Endothelial cell of umbilical vein (primary cell): ENCODE measurements at places on chromosomes 13 and 19. TPM values are rescaled to one million over a fixed set of nuclear protein-coding genes. Genes with fewer than 3 reads are reported as not detected.

The RAB20 gene
- total RNA-seq, result 1.3 and 1.4 TPM in 2 replicates

The CBLC gene
- total RNA-seq, result not detected in 2 replicates

The ZSCAN1 gene
- total RNA-seq, result not detected in 2 replicates

The ABCC4 gene
- total RNA-seq, result 14.7 and 15.9 TPM in 2 replicates

The TUBA3C gene
- total RNA-seq, result not detected in 2 replicates

The ATXN8OS gene
- not detected in 2 replicates for total RNA-seq

The CEACAM3 gene
- total RNA-seq, result not detected in 2 replicates

The LHB gene
- not detected in 2 replicates for total RNA-seq

The CEACAM21 gene
- total RNA-seq, result 1.7 and 2.7 TPM in 2 replicates

The ZNF558 gene
- total RNA-seq, result 0.76 and 4.2 TPM in 2 replicates

The PINLYP gene
- total RNA-seq, result 2.6 and 5.5 TPM in 2 replicates

The ZDHHC20 gene
- 57.5 and 59.4 TPM in 2 replicates for total RNA-seq

The SNAPC2 gene
- total RNA-seq, result 23.7 and 29.2 TPM in 2 replicates

The NCR1 gene
- total RNA-seq, result 0.44 TPM in 1 of 2 replicates, not detected in the other

The ONECUT3 gene
- not detected in 2 replicates for total RNA-seq

The TMEM221 gene
- total RNA-seq, result not detected in 2 replicates

The CPAMD8 gene
- total RNA-seq, result 2.2 and 2.9 TPM in 2 replicates

The GJB6 gene
- not detected in 2 replicates for total RNA-seq

The CACTIN gene
- total RNA-seq, result 36.1 and 36.4 TPM in 2 replicates

The SLC25A41 gene
- 0.39 TPM in 1 of 2 replicates, not detected in the other for total RNA-seq

The KCTD15 gene
- 49.5 and 57.7 TPM in 2 replicates for total RNA-seq

The UGGT2 gene
- 25.1 and 25.7 TPM in 2 replicates for total RNA-seq

The LSR gene
- 0.74 and 1.0 TPM in 2 replicates for total RNA-seq

The CFAP97D2 gene
- not detected in 2 replicates for total RNA-seq

The PLPP2 gene
- 12.0 and 27.9 TPM in 2 replicates for total RNA-seq

The CEACAM20 gene
- not detected in 2 replicates for total RNA-seq

The ZNF575 gene
- total RNA-seq, result 1.4 and 3.0 TPM in 2 replicates

The ARID3A gene
- total RNA-seq, result 10.8 and 13.2 TPM in 2 replicates

The PSPN gene
- total RNA-seq, result 1.0 and 1.2 TPM in 2 replicates

The PNKP gene
- total RNA-seq, result 112 and 114 TPM in 2 replicates

The ZNF441 gene
- total RNA-seq, result 2.4 and 4.5 TPM in 2 replicates

The RINL gene
- 6.6 and 10.1 TPM in 2 replicates for total RNA-seq

The DIAPH3 gene
- total RNA-seq, result 40.9 and 44.0 TPM in 2 replicates

The OR7G2 gene
- not detected in 2 replicates for total RNA-seq

The CHAF1A gene
- total RNA-seq, result 44.5 and 47.8 TPM in 2 replicates

The LILRA1 gene
- not detected in 2 replicates for total RNA-seq

The PALM3 gene
- 0.31 TPM in 1 of 2 replicates, not detected in the other for total RNA-seq

The ZNF616 gene
- total RNA-seq, result 8.7 and 9.1 TPM in 2 replicates

The BEST2 gene
- total RNA-seq, result not detected in 2 replicates

The PROZ gene
- total RNA-seq, result not detected in 2 replicates

The PRKD2 gene
- 94.9 and 101 TPM in 2 replicates for total RNA-seq

The SIGLEC9 gene
- total RNA-seq, result not detected in 2 replicates

The SMIM7 gene
- total RNA-seq, result 45.7 and 51.1 TPM in 2 replicates

The AKT1S1 gene
- total RNA-seq, result 61.9 and 64.2 TPM in 2 replicates

The FGF21 gene
- total RNA-seq, result not detected in 2 replicates

The TEX29 gene
- not detected in 2 replicates for total RNA-seq

The RDH8 gene
- not detected in 2 replicates for total RNA-seq

The ZNF491 gene
- total RNA-seq, result 0.85 and 1.1 TPM in 2 replicates

The FAM216B gene
- not detected in 2 replicates for total RNA-seq

The GNG7 gene
- 0.72 and 0.84 TPM in 2 replicates for total RNA-seq

The TMC4 gene
- total RNA-seq, result 0.71 and 0.74 TPM in 2 replicates

The ZNF653 gene
- total RNA-seq, result 7.0 and 9.8 TPM in 2 replicates

The RYR1 gene
- total RNA-seq, result 0.02 TPM in 1 of 2 replicates, not detected in the other

The SEMA6B gene
- total RNA-seq, result 166 and 176 TPM in 2 replicates

The TMPRSS9 gene
- total RNA-seq, result not detected in 2 replicates

The CEACAM16 gene
- not detected in 2 replicates for total RNA-seq

The PLK5 gene
- not detected in 2 replicates for total RNA-seq
